SIG-M5 (cell line): ENCODE measurements at places on chromosomes 16 and 17.

- no peak for DNase-seq
These were observed 50.2 kb upstream of the NDRG4 start for GRCh38 chr16:58449768-58450167.

DNA sequence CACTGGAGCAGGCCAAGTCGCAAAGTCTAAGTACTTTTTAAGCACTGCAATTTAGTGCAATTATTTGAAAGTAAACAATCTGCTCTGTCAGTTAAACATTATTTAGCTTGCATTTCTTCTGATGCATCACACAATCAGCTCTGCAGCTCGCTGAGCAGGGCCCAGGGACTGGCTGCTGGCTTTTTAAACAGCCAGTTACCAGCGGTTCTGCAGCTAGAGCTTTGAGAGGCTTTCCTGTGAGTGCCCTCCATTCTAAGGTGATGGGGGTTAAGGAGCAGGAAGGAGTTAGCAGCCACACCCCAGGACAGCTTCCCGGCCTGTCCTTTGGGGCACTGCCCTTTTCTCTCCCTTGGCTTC is 154.3 kb downstream of the SALL1 start:
- DNase-seq = no peak

GRCh38 chr17:74380086-74380958 is 13.0 kb downstream of the GPR142 start:
- no peak for DNase-seq

GRCh38 chr17:34254651-34255380 is at the start of gene CCL2:
Gene CCL2, plus strand, starts transcription at chr17:34255285. Its CDS starts 65 bp downstream, at chr17:34255350.
- DNase-seq = no peak

DNA sequence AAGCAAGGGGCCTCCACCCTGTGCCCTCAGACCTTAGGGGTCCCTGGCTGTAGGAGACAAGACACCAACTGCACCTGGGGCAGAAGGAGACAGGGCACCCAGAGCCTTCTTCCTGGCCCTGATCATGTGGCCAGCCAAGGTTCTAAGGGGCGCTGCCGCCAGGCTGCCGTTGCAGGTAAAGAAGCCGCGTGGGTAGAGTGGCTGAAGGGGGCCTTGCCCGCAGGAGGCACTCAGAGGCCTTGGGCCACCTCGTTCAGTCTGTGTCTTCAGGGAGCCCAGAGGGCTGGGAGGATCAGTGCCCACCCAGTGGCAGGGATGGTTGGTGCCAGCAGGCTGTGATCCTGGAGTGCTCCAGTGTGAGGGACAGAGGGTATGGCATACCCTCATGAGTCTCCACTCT is 1.6 kb upstream of the AATK start:
- no peak for DNase-seq

- no peak for DNase-seq
These were observed 37.6 kb downstream of the ZNF750 start for GRCh38 chr17:82802075-82802780.

- DNase-seq = no peak
These were observed 625.4 kb upstream of the SOX9 start for GRCh38 chr17:71495420-71495819.

GRCh38 chr16:50933262-50933661 is 191.4 kb downstream of the CYLD start:
- DNase-seq = no peak

- no peak for DNase-seq
These were observed 20.5 kb downstream of the CLEC16A start for GRCh38 chr16:10964891-10965326.

DNA sequence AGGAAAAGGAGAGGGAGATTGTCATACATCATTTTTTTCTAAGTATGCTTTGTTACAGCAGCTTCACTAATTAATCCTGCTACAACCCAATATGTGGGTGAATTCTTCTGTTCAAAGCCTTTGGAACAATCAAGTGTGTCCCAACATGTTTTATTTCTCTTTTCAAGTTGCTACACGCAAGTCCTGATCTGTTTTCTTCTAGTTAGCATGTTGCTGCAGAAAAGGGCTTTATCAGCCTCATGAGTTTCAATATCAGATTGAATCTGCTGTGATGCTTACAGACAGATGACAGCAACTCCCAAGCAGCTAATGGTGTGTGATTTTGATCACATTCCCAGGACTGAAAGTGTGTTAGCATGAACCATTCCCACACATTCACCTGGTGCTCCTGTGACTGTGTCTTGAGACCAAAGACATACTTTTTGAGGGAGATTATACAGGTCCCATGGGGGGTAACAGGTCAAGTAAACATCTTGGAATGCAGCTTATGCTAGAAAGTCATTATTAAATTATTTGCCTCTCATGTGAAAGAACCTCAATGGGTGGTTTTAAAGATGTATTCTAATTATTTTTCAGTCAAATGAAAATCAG is 96.9 kb upstream of the KCNJ16 start:
- no peak for DNase-seq
